ENCODE measurements at places on chromosomes 4 and X.

GRCh38 chr4:184734758-184735157 lies 862 bp upstream of the CENPU start:
- DNase-seq, result no peak

GRCh38 chr4:25113915-25114904 lies 46.0 kb downstream of the SEPSECS start:
- DNase-seq, result no peak

GRCh38 chr4:146462251-146462650 lies 59.5 kb downstream of the SLC10A7 start:
- DNase-seq, result no peak

DNA sequence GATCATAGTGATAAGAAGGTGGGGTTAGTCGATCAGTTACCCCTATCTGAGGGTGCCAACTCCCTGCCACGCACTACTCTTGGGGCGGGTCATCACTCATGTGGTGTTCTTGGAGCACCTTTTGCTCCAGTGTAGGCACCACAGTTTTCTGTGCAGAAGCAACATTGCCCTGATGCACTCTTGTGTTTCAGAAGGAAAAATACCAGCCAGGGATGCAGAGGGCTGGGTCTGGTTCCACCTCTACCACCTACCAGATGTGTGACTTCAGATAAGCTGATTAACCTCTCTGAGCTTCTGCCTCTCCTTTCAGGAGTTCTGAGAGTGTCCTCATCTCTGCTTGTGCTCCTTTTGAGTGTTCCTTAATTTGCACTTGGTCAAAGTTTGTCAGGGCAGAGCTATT lies 29.9 kb upstream of the PROM1 start:
- DNase-seq, result no peak

DNA sequence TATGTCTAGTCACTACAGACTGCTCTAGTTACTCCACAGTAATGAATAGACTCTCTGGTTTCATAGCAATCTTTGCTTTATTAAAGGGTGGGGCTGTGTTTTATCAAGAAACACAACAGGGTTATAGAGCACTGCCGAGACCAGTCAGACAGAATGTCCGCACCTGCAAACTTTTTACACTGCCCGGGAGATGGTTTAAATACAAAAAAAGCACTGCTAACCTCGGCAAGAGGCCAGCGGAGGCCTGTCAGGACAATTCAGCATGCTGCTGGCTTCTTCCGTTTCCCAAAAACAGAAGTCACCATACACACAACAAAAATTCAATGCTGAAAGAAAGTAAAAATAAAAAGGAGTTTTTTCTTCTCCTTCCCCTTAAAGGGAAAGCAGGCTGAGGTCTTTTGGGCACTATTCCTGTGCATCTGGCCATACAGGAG lies 67.4 kb downstream of the IRF2 start:
- DNase-seq, result no peak

- no peak for DNase-seq
These were observed 57.5 kb downstream of the HADH start for GRCh38 chr4:108047199-108047598.

GRCh38 chr4:19615086-19615689 lies 636.5 kb upstream of the SLIT2 start:
- DNase-seq, result no peak

DNA sequence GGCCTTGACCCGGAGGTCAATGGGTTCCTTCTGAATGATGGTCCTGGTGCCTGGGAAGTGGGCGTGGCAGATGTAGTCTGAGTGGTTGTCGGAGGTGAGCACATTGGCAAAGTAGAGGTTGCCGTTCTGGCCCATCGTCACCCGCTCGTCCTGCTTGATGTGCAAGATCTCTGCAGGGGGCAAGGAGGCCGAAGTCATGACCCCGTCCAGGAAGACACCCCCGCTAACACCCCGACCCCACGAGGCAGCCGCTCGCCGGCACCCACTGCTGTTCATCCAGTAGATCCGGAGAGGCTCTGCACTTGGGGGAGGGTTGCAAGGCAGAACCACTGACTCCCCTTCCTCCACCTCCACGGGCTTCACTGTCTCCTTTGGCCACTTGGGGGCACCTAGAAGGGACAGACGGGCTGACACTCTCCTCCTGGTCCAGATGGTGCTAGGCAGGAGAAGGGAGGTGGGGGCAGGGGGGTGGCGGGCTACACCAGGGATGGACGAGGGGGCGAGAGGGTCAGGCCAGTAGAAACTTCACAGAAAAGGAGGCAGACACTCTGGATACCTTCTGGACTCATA lies 15.1 kb downstream of the L1CAM start:
- no peak for DNase-seq

GRCh38 chr4:103292959-103293358 lies 94.8 kb upstream of the CENPE start:
- no peak for DNase-seq

DNA sequence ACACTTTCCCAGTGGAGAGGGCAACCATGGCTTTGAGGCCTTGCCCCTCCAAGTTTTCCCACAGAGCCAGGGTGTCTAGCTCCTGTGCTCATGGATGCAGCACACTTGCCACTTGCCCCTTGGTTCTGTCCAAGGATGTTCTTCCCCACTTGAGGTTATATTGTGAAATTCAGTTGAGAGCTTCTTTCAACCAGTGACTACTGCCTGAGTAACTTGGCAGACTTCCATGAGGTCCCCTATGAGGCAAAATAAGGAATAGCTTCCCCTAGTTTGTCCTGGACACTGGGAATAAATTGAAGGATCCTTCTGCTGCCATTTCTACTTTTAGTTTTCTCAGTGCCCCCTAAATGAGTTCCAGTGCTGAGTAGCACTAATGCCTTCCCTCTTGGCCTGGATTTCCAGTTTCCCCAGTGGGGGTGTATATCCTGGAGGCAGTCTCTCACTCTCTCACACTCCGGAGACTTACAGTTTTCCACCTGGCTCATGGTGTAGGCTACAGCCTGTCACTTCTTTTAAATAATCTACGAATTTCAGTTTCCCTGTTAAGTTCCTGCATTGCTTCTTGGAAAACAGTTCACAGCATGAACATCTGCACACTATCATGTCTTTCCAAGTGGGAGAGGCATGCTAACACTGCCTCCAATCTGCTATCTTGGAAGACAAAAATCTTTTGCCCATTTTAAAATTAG lies 36.4 kb upstream of the ADH4 start:
- no peak for DNase-seq

DNA sequence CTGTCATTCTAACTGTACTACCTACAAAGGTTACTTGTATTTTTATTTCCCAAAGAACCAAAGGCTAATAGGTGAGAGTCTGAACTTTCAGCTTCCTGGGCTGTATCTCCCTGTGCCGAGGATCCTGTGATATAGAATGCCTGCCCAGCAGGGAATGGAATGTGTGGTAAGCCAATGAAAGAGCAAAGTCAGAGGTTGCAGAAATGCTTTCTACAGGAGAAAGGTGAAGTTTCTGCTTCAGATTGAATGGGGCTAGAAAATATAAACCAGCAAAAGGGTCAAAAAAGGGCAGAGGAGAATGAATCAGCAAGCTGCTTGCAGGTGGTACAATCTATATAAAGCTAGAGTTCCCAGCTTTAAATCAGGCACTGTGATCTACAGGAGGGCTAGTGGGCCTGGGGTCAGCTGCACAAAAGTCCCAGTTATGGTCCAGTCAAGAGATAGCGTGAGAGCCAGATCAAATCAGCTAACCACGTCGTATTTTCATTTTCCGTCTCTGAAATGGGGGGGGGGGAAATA lies 146.1 kb downstream of the DCTD start:
- DNase-seq, result no peak

DNA sequence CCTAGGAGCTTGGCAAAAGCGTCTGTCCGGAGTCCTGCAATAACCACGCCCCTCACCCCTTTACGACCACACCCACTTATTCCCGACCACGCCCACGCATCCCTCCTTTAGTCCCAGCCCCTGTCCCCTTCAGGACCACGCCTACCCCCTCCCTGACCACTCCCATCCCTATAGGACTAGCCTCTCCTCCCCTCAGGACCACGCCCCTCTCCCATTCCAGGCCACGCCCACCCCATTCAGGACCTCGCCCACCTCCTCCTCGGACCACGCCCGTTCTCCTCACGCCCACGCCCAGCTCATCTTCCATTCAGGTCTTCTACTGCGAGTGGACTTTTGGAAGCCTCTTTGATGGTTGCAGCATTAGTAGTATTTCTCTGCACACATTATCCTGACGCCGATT lies 131.2 kb upstream of the STX18 start:
- DNase-seq, result no peak

DNA sequence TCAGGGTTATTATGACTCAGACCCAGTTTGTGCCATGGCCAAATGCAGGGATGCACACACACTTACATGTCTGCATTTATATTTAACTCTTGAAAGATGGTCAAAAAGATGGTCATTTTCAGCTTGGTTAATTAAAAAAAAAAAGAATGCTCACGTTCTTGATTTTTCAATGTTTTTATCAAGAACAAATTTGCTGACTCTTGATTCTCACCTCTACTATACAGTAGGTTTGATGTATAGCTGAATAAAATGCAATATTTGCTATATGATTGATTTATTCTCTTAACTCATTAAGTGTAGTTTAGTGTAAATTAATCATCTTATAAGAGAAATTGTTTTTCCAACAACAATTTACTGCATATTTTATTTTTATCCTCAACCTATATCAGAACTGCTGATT lies 160.4 kb downstream of the SLIT2 start:
- DNase-seq, result no peak

DNA sequence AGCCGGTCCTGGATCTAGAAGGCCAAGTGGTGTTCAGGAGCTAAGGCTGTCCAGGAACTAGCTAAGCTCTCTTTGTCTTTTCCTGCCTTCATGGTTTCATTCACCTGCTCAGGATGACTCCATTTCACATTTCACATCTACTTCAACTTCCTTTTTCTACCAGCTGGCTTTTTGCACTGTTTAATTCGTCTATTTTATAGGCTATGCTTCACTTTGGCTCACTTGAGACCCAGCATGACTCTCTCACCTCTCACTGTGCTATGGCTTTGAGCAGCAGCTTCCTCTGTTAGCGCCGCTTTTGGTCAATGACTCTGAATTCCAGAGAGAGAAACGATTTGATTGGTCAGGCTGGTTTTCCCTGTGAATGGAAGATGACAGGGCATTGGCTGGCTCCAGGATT lies 213.5 kb upstream of the CLNK start:
- no peak for DNase-seq

GRCh38 chrX:151563449-151563848 lies at the start of gene PASD1:
PASD1 (plus strand) TSS chrX:151563675; CDS start chrX:151601554, 37,879 bp downstream.
- no peak for DNase-seq

GRCh38 chr4:69894186-69894585 lies 34.2 kb upstream of the SULT1E1 start:
- DNase-seq, result no peak

GRCh38 chr4:78654807-78655206 lies 103.2 kb downstream of the ANXA3 start:
- DNase-seq, result no peak

DNA sequence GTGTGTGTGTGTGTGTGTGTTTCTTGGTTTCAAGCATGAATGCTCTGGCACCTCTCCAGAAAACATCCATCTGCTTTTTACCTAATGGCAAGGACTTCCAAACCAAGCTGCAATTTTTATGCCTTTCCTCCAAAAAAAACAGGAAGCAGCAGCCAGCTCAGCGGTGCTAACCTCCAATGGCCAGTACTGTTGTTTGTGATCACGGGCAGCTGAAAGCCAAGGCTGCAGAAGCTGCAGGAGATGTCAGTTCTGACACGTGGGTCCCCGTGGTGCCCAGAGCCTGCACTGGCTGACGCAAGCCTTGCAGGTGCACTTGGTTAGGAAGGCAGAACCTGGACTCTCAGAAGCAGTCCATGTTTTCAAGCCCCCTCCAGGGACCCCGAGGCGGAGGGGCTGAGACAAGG lies 313.6 kb upstream of the DDX53 start:
- no peak for DNase-seq

GRCh38 chr4:182795446-182796238 lies 121.5 kb downstream of the DCTD start:
- no peak for DNase-seq

GRCh38 chr4:165048170-165048569 lies 5.5 kb upstream of the TRIM75 start:
- DNase-seq, result no peak

- DNase-seq, result no peak
These were observed at the start of gene FRAS1 for GRCh38 chr4:78057135-78057599. FRAS1 (plus strand) TSS chr4:78057323; CDS start chr4:78058010, 687 bp downstream.

GRCh38 chr4:27176400-27176799 lies 315.8 kb downstream of the STIM2 start:
- no peak for DNase-seq

GRCh38 chrX:38954520-38954919 lies 153.3 kb downstream of the MID1IP1 start:
- no peak for DNase-seq

DNA sequence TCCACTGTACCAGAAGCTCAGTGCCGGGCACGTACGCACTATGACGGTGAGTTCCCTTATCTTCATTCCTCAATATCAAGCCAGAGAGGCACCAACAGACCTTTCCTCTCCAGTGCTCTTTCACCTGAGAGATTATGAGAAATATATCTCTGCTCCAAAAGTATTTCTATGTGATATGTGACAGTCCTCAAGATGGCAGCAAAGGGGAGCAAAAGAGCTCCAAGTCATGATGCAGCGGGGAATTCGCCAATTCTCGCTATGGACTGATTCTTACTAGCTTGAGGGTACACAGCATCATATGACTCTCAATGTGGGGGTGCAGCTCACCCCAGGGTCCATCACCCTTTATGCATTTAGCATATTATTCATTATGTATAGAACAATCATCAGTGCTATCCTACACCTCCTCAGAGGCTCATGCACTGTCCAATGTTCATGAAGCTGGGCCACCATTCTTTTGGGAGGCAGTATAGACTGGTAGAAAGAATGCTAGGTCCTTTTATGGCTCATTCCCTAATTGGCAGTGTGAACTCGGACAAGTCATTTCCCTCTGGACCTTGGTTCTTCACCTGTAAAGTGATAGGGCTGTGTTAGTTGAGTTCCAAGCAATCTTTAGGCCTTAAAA lies 12.8 kb upstream of the IQSEC2 start:
- no peak for DNase-seq

GRCh38 chrX:30713061-30713525 lies 59.9 kb downstream of the GK start:
- DNase-seq, result no peak

DNA sequence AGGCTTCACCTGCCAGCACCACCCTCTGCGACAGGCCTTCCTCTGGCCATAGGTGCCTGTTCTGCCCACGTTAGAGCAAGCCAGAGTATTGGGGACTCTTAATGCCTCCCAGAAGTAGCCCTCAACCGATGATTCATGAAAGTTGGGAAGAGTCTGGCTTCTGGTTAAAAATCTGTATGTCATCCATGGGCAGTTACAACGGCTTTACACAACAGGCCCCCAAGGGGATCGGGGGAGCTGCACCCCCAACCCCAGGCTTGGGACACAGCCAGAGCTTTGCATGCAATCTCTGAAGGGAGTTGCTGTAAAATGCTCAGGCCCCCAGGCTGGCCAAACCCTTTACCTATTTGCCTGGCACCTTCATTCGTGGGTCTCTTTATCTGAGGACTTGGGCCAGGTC lies 5.4 kb upstream of the CYTL1 start:
- DNase-seq, result no peak

GRCh38 chr4:142474398-142475087 lies 371.6 kb downstream of the INPP4B start:
- DNase-seq, result no peak

Data from left renal cortex interstitium (tissue), 4 donors.